Suppressor macrophage treated with lipopolysaccharide for 1 hour (primary cell): ENCODE measurements at places on chromosomes 13 and 19.

- no peak for DNase-seq
Measured at GRCh38 chr13:60332682-60333081, 64.3 kb upstream of the TDRD3 start.

DNA sequence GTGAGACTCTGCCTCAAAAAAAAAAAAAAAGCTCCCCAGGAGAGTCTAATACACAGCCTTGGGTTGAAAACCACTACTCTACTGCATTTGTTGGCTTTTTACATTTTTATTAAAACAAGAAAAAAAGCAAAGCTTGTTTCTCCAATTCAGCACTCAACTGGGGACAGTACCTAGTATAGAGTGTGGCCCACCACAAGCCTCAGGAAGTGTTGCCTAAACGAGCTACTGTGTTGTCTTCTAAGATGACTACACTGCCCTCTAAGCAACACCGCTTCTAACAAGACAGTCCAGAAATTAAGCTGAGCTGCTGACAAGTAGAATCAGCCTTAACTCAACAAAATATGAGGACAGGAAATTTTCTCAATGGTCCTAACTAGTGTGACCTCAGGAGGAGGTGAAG is 522.2 kb downstream of the FGF9 start:
- no peak for DNase-seq

GRCh38 chr19:48487948-48488347 is 18.8 kb downstream of the CYTH2 start:
- DNase-seq = peak; percentile 24

- DNase-seq = no peak
Measured at GRCh38 chr13:26548205-26548765, 9.2 kb upstream of the WASF3 start.

DNA sequence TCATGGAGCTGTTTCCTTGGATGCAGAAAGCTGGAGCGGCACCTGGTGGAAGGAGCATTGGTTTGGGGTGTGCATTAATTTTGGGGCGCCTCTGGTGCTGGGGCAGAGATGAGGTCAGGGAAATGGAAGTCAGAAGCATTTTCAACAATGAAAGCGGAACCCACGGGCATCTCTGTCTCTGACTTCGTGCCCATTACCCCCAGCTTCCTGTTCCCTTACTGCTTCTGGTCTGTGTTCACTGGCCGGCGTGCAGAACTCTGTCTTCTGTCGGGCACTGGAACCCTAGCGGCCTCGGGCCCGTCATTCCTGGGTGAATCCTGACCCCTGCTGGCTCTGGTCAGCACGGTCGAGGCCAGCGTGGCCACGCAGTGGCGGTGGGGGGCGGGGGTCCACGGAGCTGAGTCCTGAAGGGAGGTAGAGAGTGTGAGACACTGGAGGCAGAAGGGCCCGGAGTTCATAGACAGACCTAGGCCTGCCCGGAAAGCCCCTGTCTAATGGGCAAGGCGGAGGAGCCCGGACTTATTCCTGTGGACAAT is 7.9 kb upstream of the LINGO3 start:
- DNase-seq = peak; percentile 87

- DNase-seq = peak; percentile 70
Measured at GRCh38 chr13:20495087-20496023, 30.3 kb downstream of the CRYL1 start.

GRCh38 chr13:83470133-83470797 is 412.0 kb downstream of the SLITRK1 start:
- no peak for DNase-seq

GRCh38 chr13:39311619-39312018 is 273.4 kb downstream of the NHLRC3 start:
- DNase-seq = no peak

DNA sequence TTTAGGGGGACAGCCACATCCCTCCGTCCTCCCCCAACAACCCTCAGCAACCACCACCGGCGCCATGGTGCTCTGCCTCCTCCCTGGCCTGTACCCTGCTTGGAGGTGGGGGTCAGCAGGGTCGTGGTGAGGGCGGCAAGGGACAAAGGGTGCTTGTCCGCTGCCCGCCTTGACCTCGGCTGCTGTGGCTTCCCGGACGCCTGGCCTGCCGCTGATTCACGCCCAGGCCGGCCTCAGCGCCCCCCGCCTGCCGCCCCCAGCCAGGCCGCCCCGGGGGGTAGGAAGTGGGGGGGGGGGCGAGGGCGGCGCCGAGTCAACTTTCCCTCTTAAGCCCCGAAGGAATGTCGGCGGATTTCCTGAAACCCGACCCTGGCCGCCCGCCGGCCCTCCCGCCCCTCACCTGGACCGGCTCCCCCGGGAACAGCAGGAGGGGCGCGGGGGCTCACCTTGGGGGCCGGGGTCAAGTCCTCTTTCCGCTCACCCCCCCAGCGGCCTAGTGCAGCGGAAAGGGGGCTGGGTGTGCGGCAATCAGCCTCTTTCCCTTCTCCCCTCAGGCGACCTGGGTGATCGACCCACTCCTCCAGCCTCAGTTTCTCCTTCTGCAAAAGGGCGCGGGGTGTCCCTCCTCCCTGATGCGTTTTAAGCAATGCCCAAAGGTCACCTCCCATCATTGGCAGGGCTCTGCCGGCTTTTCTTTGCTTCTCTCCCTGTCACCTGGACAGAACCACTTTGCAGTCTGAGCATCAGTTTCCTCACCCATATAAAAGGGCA is 1.9 kb upstream of the TMEM59L start:
- DNase-seq = no peak

DNA sequence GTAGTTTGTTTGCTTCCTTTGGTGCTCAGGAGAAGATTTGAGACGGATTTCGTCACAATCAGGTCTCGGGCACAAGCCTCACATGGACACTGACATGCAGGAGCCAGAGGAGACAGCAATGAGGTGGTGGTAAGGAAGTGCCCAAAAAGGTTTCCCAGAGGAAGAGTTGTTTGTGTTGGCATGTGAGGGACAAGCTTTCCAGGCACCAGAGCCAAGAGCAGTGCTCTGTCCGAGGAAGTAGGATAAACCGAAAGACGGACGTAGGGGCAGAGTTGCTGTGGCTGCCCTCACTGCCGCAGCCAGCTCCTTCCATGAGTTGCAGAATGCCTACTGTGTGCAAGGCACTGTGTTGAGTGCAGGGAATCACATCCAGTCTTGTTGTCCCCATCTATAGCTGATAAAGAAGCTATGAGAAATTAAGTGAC is 27.7 kb downstream of the SAE1 start:
- DNase-seq = no peak

DNA sequence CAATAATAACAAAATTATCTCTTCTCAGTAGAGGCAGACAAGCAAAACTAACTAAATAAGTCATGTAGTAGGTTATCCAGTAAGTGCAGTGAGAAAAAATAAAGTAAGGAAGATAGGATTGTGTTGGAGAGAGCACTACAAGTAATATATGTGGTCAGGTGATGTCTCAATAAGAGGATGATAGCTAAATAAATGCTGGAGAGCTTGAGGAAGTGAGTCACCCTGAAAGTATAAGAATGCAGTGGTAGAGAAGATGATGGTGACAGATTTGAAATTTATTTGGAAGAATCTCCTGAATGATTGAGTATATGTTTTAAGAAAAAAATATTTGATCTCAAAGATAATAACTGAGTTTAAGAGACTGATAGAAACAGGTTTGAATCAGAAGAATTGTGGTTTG is 152.2 kb upstream of the PRR20A start:
- DNase-seq = no peak

DNA sequence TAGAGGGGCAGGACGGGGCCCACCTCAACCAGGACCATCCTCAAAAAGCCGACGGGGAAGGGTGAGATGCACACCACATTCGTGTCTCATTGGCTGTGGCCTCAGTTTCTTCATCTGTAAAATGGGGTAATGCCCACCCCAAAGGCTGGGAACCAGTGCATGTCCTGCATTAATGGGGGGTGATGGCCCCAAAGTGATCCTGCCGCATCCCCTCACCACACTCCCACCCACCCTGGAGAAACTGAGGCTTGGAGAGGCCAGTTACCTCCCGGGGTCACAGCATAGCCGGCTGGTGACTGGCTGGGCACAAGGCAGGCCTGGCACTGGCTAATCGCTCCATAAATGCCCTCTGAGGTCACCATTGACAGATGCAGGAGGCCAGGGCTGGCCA is 640 bp upstream of the MIDN start:
- no peak for DNase-seq

DNA sequence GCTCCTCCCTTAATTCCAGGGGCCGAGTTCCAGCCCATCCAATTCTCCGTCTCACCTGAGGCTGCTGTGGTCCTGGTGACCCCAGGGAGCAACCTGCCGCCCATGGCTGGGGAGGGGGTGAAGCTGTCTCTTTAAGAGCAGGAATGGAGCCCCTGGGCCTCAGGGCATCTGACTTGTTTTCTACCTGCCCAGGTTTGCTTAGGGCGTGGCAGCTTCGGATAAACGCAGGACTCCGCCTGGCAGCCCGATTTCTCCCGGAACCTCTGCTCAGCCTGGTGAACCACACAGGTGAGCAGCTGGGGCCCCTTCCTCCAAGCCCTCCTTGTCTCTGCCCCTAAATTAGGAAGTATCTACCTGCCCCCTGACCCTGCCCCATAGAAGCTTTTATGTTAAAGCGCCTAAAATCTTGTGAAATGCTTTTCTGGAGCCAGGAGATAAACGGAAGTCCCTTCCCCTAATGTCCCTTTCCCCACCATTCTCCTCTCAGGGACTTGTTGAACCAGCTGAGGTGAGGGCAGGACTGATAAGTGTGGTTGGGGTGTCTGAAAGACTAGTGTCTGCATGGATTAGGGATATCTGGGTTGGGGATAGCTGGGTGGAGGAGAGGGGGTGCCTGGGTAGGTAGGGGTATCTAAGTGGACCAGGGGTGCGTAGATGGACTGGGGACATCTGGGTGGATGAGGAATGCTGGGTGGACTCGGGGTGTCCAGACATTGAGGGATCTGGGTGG is 614 bp downstream of the FXYD3 start:
- DNase-seq = no peak

GRCh38 chr13:81821259-81821658 is 1480.3 kb upstream of the SPRY2 start:
- DNase-seq = no peak

DNA sequence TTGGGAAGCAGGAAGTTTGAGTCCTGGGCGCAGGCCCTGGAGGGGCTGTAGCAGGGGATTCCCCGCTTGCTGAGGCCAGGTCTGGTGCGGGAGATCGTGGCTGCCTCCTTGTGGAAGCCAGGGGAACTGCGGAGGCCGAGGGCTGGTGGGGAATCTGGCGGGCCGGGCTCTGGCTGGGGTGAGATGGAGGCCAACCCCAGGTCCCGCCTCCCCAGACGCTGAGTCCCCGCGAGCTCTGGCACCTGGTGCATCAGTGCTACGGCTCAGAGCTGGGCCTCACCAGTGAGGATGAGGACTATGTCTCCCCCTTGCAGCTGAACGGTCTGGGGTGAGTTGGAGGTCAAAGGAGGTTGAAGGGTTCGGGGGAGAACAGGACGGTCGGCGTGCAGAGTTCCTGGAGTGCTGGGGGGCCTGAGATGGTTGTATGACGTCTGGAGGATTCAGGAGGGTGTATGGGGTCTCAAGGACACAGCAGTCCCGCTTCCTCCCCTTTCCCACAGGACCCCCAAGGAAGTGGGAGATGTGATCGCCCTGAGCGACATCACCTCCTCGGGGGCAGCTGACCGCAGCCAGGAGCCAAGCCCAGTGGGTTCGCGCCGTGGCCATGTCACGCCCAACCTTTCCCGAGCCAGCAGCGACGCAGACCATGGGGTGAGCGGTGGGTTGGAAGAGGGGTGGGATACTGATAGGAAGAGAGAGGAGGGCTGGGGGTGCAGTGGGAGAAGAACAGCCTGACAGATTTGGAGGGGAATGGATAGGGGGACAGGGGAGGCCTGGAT is 13.1 kb downstream of the GRAMD1A start:
- DNase-seq = peak; percentile 87

DNA sequence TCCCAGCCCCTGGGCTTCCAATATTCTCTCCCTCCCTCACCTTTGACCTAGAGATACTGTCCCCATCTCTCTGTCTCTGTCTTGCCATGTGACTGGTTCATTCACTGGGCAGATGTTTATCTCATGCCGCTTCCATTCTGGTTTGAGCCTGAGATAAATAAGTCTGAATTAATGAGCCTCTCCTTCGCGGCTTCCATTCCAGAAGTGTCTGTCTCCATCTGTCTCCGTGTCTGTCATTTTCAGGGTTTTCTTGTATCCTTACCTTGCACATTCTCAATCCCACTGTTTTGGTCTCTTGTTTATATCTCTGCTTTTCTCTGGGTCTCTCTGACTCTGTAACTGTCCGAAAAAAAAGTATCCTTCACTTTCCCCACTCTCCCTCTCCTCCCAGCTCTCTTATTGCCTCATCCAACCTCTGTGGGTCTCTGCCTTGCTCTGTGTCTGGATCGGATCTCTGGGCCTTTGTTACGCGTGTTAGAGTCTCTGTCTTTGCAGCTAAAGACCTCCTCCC is 4.3 kb downstream of the SPHK2 start:
- DNase-seq = no peak

- no peak for DNase-seq
Measured at GRCh38 chr13:58843071-58843470, 1211.5 kb downstream of the PCDH17 start.

GRCh38 chr13:94212196-94212595 is 267.3 kb downstream of the DCT start:
- DNase-seq = no peak

GRCh38 chr13:110388108-110388943 is 81.2 kb downstream of the COL4A2 start:
- DNase-seq = no peak

DNA sequence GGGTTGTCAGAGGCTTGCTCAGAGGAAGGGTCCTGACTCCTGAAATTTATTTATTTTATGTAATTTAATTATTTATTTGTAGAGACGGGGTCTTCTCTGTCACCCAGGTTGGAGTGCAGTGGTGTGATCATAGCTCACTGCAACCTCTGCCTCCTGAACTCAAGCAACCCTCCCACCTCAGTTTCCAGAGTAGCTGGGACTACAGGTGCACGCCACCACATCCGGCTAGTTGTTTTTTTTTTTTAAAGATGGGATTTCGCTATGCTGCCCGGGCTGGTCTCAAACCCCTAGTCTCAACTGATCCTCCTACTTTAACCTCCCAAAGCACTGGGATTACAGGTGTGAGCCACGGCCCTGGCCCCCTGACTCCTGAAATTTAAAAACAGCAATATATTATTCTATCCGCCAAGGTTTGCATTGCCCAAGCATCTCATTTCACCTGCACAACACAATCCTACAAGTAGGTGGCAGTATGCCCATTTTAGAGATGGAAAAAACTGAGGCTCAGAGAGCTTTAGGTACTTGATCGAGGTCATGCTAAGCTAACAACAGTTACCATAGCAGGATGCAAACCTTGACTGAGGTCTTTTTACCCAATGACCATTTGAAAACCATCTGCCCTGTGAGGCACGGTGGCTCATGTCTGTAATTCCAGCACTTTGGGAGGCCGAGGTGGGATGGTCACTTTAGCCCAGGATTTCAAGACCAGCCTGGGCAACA is 18.1 kb downstream of the ARHGEF18 start:
- DNase-seq = peak; percentile 58

- no peak for DNase-seq
Measured at GRCh38 chr19:9078651-9079050, 8.2 kb upstream of the OR1M1 start.

GRCh38 chr13:41409611-41410010 is 47.7 kb upstream of the RGCC start:
- no peak for DNase-seq
